Right cardiac atrium (tissue), 5 donors: ENCODE measurements at places on chromosomes 5 and 9.

- no peak for DNase-seq
Measured at GRCh38 chr5:179766726-179767455, 26.9 kb upstream of the LTC4S start.

DNA sequence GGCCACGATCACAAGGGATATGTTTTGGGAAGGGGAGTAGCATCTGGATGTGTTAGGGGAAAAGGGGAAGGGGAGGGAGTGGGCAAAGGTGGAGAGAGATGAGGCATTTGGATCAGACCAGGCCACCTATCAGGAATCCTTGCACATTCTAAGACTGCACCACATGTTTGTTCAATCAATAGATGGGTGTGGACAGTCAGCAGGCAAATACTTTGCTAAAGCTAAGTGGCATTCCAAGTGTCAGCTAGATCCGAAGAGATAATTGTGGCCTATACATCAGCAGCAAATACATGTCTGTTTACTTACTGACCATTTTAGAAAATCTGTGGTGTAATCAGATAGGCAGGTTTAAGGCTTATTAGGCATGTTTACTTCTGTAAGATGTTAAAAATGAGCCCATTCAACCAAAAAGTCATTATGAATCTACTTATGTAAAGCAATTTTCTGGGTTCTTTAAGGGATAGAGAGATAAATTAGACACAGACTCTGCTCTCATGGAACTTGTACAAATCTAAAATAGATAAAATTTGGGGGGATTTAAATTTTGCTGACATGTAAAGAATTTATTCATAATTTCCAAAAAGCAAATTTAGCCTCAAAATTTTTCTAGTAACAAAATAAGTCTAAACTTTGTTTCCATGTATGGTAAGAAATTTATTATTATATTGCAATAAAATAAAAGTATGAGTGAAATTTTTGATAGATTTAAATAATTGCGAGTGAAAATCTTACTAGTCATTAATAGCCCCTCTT lies 107.3 kb downstream of the SNCAIP start:
- no peak for DNase-seq

- DNase-seq, result no peak
Measured at GRCh38 chr9:127635201-127635735, 23.2 kb downstream of the STXBP1 start.

- no peak for DNase-seq
Measured at GRCh38 chr5:127010362-127010761, 20.0 kb downstream of the MARCHF3 start.

- DNase-seq, result no peak
Measured at GRCh38 chr5:2005101-2006041, 122.6 kb upstream of the IRX4 start.
